ENCODE measurements at places on chromosomes 4 and X.

DNA sequence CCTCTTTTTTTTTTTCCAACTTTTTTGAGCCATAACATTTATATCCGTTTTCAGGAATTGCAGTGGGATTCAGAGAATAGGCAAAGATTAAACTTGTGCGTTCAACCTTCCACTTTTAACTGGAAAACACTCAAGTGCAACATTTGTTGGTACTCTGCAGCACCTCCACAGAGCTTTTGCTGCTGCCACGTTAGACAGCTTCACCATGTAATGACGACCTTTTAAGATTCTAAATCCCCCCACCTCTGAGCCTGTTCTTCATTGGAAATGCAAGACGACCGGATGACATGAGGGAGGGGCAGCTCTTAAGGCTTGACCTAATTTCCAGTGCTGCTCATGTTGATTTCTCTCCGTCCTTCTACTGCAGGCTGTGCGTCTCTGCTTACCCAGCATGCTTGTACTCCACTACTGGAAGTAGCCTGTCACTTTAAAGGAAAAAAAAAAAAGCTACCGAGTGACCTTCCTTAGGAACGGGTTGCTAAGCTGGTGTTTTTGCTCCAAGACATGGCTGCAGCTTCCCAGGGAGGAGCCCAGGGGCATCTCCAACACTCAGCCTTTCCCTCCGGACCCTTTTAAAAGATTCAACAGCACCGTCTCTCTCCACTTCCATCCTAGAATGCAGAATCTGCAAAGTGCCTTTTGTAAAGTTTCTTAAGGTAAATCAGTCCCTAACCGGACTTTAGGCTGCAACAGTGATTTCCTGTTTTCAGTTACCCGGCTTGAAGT, at the start of gene CC2D2A:
Gene CC2D2A (plus strand): TSS at position 481 of the 726 bp plus-strand sequence. CDS start 6,051 bp downstream, outside the sequence.
- no peak for DNase-seq

GRCh38 chrX:70346418-70347070, 56.6 kb downstream of the KIF4A start:
- no peak for DNase-seq

DNA sequence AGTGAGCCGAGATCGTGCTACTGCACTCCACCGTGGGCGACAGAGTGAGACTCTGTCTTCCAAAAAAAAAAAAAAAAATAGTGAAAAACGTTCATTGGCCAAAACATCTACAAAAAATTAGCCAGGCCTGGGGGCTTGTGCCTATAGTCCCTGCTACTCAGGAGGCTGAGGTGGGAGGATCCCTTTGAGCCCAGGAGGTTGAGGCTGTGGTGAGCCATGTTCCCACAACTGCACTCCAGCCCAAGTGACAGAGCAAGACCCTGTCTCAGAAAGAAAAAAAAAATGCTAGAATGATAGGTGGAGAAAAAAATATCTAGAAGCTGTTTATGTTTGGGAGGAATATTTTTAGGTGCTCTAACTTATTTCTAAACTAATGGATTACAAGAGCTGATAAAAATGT, 14.9 kb downstream of the SPRY1 start:
- DNase-seq = no peak

- no peak for DNase-seq
Measured at GRCh38 chr4:158527516-158527915, 5.8 kb downstream of the RXFP1 start.

GRCh38 chrX:150513544-150513943, 54.9 kb upstream of the MTM1 start:
- DNase-seq = no peak

GRCh38 chrX:123962006-123962467, 531 bp downstream of the STAG2 start:
- no peak for DNase-seq

- no peak for DNase-seq
Measured at GRCh38 chr4:119946359-119946758, 120.3 kb downstream of the MAD2L1 start.

- DNase-seq = no peak
Measured at GRCh38 chr4:40462326-40462725, 127.2 kb downstream of the CHRNA9 start.

- DNase-seq = no peak
Measured at GRCh38 chrX:27163236-27163635, 299.9 kb downstream of the PPP4R3C start.

- DNase-seq = no peak
Measured at GRCh38 chr4:42616572-42616971, 40.3 kb downstream of the ATP8A1 start.

GRCh38 chr4:170089274-170089667, 485 bp downstream of the AADAT start:
- no peak for DNase-seq

- no peak for DNase-seq
Measured at GRCh38 chr4:189615217-189615663, 325.4 kb upstream of the FRG1 start.

DNA sequence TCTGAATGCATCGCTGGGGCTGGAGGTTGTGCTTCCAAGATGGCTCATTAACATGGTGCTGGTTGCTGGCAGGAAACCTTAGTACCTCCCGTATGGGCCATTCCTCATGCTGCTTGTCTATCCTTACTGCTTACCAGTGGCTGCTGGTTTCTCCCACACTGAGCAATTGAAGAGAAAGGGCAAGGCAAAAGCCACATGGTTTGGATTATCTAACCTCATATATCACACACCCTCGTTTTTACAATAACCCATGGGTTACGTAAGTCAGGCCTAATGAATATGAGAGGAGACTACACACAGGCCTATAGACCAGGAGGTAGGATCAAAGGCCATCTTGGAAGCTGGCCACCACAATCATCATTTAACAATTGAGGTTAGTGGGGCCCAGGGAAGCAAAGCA, 141.8 kb upstream of the EDNRA start:
- no peak for DNase-seq

DNA sequence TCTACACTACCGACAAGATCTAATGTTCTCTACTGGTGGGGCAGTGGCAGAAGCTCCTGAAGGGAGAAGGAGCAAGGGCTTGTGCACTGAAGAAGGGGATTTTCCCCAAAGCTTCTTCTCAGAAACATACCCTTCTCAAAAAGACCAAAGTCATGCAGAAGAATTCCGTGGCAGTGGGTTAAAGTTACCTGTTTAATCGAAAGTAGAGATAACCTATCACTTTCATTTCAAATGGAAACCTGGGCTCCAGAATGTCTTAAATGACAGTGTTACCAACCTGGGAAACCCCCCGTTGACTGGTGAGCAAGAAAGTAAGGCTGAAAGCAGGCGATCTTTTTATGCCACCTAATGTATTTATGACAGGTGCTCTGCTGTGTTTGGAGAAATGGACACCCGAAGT, 92.5 kb upstream of the TEX13D start:
- DNase-seq = no peak

- DNase-seq = no peak
Measured at GRCh38 chrX:78104447-78105176, 564 bp downstream of the PGK1 start.

DNA sequence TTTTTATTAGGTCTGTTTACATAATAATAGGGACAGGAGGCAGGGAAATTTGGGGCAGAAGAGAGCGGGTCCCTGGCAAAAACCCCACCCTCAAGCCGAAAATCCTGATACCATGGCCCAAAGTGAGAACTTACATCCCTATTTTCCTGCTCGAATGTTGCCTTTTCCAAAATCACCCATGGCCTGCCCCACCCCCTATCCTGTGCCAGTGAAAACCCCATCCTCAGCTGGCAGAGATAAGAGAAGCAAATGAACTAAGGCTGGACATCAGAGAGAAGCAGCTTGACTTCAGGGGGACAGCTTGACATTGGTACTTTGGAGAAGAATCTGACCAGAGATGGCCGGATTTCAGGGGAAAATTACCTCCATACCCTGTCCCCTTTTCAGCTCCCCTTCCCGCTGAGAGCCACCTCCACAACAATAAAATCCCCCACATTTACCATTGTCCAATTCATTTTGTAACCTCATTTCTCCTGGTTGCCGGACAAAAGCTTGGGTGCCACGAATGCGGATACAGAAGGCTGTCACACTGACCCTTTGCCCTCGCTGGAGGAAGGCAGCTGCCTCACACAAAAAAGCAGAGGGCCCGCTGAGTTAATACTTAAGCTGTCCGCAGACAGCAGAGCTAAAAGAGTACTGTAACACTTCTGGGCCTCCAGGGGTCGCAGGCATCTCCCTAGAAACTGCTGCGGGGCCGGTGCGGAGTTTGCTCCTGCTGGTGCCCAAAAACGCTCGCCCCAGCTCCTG, 196.2 kb downstream of the SNCA start:
- DNase-seq = no peak

DNA sequence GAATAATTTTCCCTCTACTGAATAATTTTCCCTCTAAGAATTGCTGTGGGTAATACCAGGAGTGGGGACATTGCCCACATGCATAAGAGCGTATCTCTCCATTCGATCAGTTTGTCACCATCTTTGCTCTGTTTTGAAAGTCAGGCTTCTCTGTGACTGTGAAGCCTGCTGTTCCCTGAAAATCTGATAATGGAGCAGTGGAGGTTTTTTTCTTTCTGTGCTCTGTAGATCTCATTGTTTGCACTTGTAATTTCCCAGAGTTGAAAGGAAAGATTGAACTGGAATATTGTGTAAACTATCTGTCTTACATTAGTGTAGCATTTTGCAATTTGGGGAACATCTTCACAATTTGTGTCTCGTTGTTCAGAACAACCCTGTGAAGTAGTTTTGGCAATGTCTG, 4.3 kb downstream of the ZXDB start:
- no peak for DNase-seq

DNA sequence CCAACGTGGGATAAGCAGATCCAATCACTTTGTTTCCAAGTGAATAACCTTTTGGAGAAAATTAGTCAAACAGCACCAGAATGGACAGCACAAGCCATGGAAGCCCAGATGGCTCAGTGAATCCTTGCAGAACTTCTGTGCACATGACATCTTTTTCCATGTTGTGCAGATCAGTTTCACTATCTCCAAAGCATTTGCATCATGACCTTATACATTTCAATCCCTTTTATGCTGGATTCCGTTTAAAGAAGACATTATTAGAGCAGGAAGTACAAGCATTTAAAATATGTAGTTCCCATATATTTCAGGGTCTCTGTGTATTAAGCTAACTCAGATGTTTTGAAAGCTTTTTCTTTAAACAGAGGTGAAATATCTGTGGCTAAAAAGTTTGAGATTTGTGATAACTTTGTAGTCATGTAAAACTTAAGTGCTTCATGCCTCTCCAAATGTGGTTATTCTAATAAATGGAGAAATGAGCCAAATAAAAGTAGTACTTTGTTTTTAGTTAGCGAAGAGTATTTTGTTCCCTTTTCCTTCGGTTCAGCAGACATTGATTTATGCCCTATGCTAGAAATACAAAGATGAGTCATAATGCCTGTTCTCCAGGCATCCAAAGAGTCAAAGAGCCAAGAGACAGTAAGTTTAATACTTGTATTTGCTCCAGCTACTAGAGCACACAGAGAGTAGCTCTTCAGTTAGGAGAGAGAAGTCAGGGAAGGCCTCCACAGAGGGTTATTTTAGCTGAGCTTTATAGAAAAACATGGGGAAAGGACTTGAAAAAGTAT, 39.0 kb downstream of the PLAC8 start:
- DNase-seq = no peak
